ENCODE measurements at places on chromosomes 6 and 20.

GRCh38 chr6:17212546-17213371 is 68.4 kb upstream of the RBM24 start:
- DNase-seq = no peak

GRCh38 chr6:134466771-134467525 is 149.0 kb upstream of the SGK1 start:
- DNase-seq = no peak

- DNase-seq = no peak
Observed at GRCh38 chr6:121093928-121094327, 240.4 kb downstream of the TBC1D32 start.

GRCh38 chr6:35911871-35912653 is 8.8 kb downstream of the SRPK1 start:
- DNase-seq = no peak

- no peak for DNase-seq
Observed at GRCh38 chr6:2485116-2485515, 239.7 kb upstream of the GMDS start.

DNA sequence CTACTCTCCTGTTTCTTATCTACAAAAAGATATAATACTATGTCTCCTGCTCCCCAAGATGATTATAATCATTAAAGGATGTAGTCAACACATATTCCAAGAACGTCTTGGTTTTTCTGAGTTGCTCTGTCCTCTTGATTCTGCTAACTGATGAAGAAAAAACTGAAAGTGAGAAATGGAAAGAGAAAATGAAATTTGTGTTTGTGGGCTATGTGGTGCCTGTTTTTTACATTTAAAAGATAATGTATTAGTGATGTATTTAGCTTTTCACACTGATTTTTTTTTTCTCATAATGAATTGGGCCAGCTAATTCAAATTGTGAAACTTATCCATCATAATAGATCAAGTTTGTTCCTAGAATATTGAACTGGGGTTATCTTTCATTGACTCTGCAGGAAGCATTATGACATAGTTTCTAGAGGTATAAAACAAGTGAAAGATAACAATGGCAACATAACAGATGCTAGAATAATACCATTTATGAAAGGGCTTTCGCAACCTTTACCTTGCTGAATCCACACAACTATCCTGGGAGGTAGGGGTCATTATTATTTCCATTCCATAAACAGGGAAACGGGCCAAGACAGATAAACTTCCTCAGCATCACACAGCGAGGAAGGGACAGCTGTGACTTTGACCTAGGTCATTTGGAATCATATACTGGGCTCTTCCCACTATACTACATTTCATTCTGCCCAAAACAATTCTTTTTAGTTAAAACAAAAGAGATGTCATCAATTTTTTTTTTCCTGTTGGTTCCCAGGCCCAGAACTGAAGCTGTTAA is 336.7 kb downstream of the GJA1 start:
- no peak for DNase-seq

GRCh38 chr6:148463671-148464070 is 121.0 kb downstream of the SASH1 start:
- DNase-seq = no peak

DNA sequence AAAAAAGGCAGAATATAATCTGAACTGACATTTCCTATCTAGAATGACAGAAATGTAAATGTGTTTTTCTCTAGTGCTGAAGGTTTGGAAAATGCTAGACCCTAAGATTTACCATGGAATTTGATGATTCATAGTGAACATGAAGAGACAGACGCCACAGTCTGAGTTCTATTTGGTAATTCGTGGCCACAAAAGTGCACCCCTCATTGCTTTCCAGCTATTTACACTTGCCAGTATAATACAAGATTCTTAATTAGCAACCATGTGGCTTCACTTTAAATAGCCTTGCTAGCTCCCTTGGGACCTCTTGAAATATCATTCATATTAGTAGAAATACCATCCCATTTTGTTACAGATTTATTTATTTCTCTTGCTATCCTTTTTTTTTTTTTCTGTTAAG is 636.8 kb downstream of the PRKN start:
- DNase-seq = no peak

- no peak for DNase-seq
Observed at GRCh38 chr6:2900221-2900807, 2.8 kb downstream of the SERPINB9 start.

DNA sequence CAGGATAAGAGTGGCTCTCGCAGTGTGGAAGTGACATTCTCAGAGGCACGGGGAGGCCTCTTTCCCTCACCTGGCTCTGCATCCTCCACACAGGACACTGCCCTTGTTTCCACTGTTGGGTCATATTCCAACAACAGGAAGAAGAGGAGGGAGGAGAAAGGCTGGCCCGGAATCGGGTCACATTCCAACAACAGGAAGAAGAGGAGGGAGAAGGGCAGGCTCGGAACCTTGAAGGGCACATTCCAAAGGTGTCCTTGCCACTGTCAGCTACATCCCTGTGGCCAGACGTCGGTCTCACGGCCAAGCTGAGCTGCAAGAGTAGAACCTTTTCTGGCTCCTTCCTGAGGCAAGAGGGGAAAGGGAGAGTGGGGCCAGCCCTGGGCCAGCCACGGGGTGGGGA is 25.4 kb downstream of the CHRNA4 start:
- no peak for DNase-seq

GRCh38 chr6:128492386-128492785 is 28.0 kb downstream of the PTPRK start:
- no peak for DNase-seq

DNA sequence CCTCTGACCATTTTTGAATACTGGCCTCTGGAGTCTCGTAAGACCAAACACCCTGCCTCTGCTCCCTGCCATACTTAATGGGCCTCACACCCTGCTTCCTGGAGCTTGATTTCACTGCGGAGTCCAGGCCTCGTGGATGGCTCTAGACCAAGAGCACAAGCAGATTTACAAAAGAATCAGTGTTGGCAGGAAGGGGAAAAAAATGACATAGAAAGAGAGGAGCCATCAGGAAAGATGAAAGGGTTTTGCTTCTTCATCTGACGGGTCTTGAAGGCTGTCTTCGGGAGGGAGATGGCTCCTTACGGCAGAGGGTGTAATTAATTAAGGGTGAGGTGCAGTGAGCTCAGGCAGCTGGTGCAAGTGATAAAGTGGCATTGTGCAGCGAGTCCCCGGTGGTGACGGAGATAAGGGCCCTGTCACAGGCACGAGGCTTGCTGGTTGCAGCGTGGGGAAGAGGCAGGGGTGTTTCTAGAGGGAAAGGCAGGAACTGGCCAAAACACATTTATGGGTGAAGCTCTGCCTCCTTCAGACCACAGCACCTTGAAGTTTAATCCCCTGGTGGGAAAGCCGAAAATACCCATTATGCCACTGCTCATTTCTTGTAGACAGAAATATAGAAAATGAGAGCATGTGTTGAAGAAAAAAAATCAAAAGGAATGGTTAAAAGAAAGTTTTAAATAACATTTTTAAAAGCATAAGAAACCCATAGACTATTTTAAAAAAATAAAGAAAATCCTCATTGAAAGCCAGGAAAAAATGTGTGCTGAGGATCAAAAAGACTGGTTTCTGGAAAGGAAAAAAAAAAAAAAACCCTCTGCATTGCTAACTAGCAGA is 128.6 kb upstream of the LRFN2 start:
- DNase-seq = no peak
